Right renal pelvis (tissue), 4 donors: ENCODE measurements at places on chromosomes 3 and 15. TPM values are rescaled to one million over a fixed set of nuclear protein-coding genes. Genes with fewer than 3 reads are reported as not detected.

DNA sequence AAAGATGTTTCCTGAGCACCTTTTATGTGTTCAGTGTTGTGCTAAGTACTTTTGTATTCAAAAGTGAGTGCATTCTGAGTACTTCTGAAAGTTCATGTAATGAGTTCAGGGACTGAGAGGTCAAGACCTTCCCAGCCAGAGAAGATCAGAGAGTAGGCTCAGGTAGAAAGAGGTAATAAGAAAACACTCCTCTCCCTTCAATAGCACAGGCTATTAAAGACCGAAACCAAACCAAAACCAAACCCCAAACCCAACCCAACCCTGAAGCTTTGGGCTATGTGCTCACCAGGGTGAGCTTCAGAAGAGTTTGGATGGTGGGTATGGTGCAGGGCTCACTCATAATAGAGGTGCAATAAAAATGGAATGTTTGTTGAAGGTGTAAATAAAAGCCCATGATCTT is 76.7 kb upstream of the FAM3D start:
- no peak for DNase-seq

TLR9 gene
- 0.23 TPM for polyA plus RNA-seq

- no peak for DNase-seq
Measured at GRCh38 chr15:47364230-47365141, 352.8 kb upstream of the SEMA6D start.

GPR160 gene
- polyA plus RNA-seq: 42.0 TPM

ENTPD3 gene
- polyA plus RNA-seq: 2.5 TPM

CHSY1 gene
- polyA plus RNA-seq: 48.4 TPM

DNA sequence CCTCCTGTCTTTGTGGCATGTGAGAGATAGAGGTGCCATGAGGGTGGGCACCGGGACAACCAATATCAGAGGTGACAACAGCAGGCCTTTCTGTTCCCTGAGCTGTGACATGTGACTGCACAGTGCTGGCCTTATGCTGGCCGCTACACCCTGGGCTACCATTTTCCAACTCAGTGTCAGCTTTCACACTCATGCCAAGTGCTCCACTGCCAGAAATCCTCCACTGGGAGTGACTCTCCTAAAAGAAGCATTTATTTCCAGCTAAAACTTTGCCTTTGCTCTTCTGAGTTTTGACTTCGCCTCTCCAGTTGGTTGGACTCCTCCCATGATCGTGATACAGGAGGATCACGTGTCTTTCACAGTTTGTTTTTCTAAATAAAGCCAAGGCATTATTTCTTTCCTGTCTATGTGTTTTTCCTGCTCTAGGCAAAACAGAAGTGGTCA is 31.4 kb downstream of the CA12 start:
- DNase-seq: no peak

- no peak for DNase-seq
Measured at GRCh38 chr15:52503788-52504496, 24.7 kb downstream of the MYO5A start.

- no peak for DNase-seq
Measured at GRCh38 chr3:25182794-25183193, 245.3 kb upstream of the RARB start.

GRCh38 chr15:73108676-73109075 is 56.4 kb downstream of the NEO1 start:
- DNase-seq: no peak

MASP1 gene
- polyA plus RNA-seq: 6.8 TPM

GRCh38 chr3:150890295-150890694 is 14.9 kb downstream of the MINDY4B start:
- no peak for DNase-seq

PLA2G4B gene
- polyA plus RNA-seq: 8.6 TPM

ATP10A gene
- 2.9 TPM for polyA plus RNA-seq

- no peak for DNase-seq
Measured at GRCh38 chr3:195041871-195042742, 228.9 kb downstream of the XXYLT1 start.

DNA sequence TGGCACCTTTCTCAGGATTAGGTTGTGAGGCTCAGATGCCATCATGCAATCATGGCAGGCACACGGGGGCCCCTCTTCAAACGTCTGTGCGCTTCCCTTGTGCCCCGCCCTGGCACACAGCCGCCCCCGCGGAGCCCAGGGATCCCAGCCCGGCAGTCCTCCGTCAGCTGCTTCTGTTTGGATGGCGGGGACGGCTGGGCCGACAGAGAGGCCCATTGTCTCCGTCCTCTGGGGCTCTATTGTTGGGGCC is 849 bp upstream of the HDAC11 start:
- no peak for DNase-seq

GOLGA6B gene
- polyA plus RNA-seq: 0.19 TPM

- DNase-seq: peak; percentile 37
Measured at GRCh38 chr15:83207009-83207659, 489 bp downstream of the HDGFL3 start.

GRCh38 chr3:193863657-193864357 is 270.8 kb downstream of the OPA1 start:
- DNase-seq: no peak

MYEF2 gene
- polyA plus RNA-seq: 83.5 TPM

GRCh38 chr3:41000471-41000870 is 198.8 kb upstream of the CTNNB1 start:
- DNase-seq: no peak

SUSD5 gene
- 5.6 TPM for polyA plus RNA-seq

- peak; percentile 8 for DNase-seq
Measured at GRCh38 chr3:53346514-53346913, 829 bp downstream of the DCP1A start.

- DNase-seq: no peak
Measured at GRCh38 chr15:97383516-97383915, 577.0 kb upstream of the ARRDC4 start.

DNA sequence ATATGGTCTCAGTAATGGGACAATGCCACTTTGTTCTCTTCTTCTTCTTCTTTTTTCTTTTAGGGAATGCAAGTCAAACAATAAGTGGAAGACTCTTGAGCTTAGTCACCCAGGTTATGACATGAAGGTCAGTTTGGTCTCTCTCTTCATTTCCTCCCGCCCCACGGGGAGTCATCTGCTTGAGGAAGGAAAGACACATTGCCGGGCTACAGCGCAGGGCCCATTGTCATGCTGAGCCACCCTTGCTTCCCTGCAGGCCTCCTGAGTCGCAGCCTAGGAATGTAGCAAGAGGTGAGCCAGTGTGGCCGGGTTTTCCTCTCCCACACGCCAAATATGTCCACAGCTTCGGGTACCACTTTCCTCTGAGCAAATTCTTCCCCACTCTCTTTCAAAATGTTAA is 47.6 kb downstream of the RAP2B start:
- DNase-seq: no peak

DNA sequence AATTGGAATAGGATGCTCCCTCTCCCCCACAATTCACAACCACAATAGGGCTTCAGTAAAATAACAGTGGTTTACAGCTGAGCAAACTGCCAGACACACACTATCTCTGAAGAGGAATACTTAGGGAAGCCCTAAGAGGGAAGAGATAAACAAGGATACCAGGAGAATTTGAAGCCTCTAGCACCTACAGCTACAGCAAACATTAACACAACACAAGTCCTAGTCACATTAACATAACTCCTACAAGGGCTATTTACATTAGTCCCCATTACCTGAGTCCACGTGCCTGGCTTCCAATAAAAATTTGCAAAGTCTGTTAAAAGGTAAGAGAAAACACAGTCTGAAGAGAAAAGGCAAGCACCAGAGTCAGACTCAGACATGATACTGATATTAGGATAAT is 346.9 kb upstream of the CDIN1 start:
- no peak for DNase-seq

GRCh38 chr3:143414571-143415253 is 295.1 kb downstream of the CHST2 start:
- no peak for DNase-seq

- DNase-seq: peak; percentile 70
Measured at GRCh38 chr15:47717036-47717612, at the start of gene SEMA6D. TSS of gene SEMA6D (plus strand) at chr15:47717505. CDS start at chr15:47759799, 42,294 bp downstream.

DNA sequence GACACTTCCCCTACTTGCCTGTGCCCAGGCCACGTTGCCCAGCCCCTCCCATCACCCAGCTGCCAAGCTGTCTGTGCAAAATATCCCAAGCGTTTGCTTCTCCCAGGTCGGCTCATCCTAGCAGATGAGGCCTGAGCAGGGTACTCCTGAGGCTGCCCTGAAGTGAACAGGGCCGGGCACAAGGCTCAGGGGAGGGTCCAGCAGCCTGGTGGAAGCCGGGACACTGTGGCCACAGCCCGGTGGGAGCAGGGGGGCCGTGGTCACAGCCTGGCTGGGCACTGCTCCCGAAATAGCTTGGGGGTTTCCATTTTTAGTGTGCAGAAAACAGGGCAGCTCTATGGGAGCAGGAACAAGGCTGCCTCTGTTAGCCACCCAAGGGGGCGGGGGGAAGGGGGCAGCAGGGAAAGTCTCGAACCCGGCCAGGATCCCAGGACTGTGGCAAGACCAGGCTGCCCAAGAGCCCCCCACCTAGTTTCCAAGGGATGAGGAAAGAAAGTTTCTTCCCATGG is 3.4 kb downstream of the PLXNB1 start:
- no peak for DNase-seq

DNA sequence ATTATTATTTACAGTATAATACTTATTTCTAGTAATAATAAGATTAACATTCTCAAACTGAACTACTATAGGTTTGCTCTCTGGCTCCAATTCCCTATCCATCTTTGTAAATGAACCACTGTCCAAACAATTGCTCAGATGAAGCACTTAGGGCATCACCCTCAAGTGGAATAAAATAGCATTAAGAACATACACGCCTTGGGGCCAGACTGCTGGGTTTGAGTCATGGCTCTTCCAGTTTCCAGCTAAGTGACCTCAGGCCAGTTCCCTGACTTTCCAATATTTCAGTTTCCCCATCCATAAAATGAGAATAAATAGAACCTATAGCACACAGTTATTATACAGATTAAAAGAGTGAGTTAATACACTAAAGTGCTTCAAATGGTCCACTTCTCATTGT is 507.2 kb downstream of the MAGI1 start:
- no peak for DNase-seq

KLHDC8B gene
- polyA plus RNA-seq: 41.8 TPM

DNA sequence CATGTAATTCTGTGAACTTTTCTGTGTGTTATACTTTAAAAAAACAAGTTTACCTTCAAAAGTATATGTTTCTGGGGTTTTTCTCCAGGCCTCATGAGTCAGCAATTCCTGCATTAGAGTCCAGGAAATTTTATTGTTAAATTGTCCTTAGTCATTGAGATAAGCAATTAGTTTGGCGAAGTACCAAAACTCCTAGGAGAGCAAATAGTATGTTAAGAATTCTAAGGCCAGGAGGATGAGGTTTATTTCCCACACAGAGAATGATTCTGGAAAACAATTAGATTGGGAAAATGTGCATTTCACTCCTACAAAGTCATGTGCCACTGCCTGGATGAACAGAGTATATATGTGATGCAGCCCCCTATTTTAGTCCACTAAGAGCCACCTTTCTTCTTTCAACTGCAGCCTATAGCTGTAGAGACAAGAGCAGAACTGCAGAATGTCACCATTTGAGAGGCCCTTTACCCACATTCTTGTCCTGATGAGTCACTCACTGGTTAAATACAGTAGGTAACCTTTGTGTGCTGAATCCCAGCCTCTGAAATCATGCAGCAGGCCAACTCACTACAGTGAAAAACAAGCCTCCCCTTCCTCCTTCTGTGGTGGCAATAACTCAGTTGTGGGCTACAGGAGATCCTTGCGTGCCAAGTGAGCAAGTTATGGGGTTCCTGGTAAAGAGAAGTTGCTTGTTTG is 452.8 kb upstream of the THBS1 start:
- DNase-seq: no peak

DNA sequence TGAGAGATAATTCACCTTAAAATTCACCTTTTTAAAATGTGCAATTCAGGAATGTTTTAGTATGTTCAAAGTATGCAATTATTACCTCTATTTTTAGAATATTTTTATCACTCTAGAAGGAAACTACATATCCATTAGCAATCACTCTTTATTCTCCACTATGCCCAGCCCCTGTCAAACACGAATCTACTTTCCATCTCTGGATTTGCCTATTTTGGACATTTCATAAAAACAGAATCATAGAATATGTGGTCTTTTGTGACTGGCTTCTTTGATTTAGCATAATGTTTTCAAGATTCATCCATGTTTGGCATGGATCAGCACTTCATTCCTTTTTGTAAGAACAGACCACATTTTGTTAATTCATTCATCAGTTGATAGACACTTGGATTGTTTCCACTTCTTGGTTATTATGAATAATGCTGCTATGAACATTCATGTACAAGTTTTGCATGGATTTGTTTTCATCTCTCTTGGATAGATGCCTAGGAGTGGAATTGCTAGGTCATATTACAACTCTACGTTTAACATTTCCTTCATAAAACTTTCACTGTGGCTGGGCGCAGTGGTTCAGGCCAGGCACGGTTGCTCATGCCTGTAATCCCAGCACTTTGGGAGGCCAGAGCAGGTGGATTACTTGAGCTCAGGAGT is 12.7 kb downstream of the HMCES start:
- DNase-seq: no peak

CYP19A1 gene
- polyA plus RNA-seq: not detected

- no peak for DNase-seq
Measured at GRCh38 chr3:59856934-59857460, 807.2 kb upstream of the CFAP20DC start.

TRIM42 gene
- not detected for polyA plus RNA-seq

EHHADH gene
- polyA plus RNA-seq: 28.1 TPM

GRCh38 chr3:8888301-8888915 is 74.9 kb downstream of the RAD18 start:
- no peak for DNase-seq

LRRK1 gene
- polyA plus RNA-seq: 2.9 TPM

NGRN gene
- 116 TPM for polyA plus RNA-seq

DNA sequence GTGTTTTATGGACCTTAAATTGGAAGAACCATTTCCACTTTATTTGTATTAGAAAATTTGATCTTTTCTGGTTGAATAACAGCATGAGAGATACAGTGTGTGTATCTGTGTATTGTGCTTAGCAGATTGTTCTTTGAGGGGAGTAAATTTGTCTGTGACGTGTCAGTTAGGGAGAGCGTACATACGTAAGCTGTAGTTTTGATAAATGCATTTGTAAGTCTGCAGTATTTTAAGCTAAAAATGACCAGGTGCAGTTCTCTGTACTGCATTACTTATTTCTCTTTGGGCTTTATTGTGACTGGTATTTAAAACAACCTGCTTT is 264.8 kb downstream of the ROBO2 start:
- no peak for DNase-seq

CHDH gene
- polyA plus RNA-seq: 7.3 TPM

DNA sequence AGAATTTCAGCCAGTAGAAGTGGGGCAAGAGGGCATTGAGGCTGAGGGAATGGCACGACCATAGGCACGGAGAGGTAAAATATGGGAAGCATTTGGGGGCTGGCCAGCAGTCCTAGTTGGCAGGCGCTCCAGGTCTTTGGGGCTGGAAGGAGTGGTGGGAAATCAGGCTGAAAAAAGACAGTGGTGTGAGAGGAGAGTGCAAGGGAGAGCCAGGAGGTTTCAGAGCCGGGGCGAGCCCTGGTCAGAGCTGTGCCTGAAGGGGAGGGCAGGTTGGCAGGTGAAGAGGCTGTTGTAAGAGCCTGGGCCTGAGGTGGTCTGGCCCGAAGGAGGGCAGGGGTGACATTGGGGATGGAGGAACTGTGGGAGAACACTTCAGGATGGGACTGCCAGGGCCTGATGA is 1.6 kb upstream of the IDH3A start:
- no peak for DNase-seq

BNC1 gene
- 0.29 TPM for polyA plus RNA-seq

USP50 gene
- polyA plus RNA-seq: 1.6 TPM
